ENCODE measurements at places on chromosomes 7 and 10.
A peak's percentile ranks its signal among the peaks of the same experiment; 100 is the strongest.

GRCh38 chr10:18043148-18044006 is 91.7 kb downstream of the SLC39A12 start:
- no peak for DNase-seq

GRCh38 chr7:77888998-77889397 is 90.4 kb downstream of the PHTF2 start:
- DNase-seq, result no peak

DNA sequence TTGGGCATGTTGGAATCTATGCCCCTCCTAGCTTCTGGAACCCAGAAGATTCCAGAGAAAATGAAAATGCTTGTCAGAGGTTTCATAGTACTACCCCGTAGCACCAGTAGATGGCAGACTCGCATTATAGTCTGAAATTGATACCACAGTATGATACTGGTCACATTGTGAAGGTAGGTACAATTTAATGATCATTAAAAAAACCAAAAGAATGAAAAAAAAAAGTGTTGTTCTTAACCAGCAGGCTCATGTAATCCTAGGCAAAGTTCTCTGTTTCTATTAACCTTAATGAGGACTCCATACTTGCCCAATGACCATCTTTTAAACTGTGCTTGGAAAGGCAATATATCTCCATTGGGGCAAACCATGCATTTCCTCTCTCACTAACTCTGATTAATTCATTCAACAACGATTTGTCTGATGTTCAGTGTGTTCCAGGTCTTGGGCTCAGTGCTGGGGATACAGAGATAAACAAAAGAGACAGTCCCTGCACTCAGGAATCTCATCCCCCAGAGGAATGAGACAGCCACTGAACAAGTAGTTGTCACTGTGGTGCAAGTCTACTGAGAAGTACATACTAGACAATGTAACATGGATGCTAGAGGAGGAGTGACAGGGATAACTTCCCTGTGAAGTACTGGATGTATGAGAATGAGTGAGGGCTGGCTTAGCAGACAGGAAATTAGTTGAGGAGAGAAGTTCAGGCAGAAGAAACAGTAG is 223.5 kb upstream of the PHYHIPL start:
- DNase-seq, result no peak

GRCh38 chr7:139639563-139639962 is 116.1 kb downstream of the CLEC2L start:
- DNase-seq, result no peak

GRCh38 chr7:128307061-128307460 is 36.6 kb downstream of the RBM28 start:
- DNase-seq, result no peak

- no peak for DNase-seq
Measured at GRCh38 chr10:4945766-4946717, 17.2 kb upstream of the AKR1C1 start.

DNA sequence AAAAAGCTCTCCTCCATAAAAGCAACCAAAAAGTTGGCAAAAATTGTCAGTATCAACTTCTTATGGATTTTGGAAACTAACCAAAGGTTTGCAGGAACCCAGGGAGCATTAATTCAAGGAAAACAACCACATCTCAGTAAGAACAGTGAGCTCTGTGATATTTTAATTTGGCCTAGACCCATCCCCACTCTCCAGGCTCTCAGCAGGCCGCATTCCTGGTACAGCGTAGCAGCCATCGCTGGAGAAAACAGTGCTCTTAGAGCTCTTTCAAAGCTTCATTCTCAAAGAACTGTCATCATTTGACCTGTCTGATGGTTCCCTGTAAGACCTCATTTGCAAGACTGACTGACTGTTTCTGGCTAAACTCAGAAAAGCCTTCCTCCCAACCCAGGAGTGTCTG is 81.9 kb downstream of the NUDCD3 start:
- no peak for DNase-seq

DNA sequence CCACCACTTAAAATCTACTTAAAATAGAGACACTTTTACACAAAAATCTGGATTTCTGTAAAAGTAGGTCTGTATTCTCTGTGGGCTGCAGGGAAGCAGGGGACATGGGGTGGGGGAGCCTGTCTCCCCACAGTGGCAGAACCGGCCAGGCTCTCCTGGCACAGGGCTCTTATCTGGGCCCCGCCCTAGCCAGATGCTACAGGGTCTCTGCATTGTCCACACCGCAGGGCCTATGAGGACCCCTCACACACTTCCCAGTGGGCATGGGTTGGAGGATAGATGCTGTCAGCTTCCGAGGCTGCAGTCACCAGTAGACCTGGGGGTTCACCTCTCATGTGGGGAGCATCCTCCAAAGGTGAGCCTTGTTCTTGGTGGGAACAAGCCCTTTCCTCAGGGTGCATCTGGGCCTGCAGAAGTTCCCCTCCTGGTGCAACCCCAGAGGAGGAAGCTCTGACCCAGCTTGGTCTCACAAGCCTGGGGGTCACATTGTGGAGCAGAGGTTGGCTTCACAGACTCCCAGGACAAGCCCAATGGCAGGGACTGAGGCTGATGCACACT is 15.4 kb upstream of the MYL7 start:
- no peak for DNase-seq

DNA sequence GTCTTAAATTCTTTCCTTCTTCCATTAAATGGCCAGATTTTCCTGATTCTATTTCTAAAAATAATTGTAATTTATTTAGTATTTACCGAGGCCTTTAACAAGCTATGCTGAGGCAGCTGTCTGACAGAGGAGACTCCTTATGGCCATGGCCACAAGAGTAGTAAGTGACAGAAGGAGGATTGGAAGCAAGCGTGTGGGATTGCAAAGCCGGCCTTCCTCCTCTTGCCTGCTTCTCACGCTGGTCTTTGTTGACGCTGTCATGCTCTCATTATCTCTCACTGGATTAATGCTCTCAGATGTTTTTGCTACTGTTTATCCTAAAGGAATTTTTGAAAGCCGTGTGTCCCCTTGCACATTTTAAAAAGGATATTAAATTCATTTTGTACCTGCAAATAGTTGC is 546.3 kb downstream of the SDK1 start:
- no peak for DNase-seq

GRCh38 chr10:81031774-81032173 is 494.1 kb downstream of the SH2D4B start:
- no peak for DNase-seq

DNA sequence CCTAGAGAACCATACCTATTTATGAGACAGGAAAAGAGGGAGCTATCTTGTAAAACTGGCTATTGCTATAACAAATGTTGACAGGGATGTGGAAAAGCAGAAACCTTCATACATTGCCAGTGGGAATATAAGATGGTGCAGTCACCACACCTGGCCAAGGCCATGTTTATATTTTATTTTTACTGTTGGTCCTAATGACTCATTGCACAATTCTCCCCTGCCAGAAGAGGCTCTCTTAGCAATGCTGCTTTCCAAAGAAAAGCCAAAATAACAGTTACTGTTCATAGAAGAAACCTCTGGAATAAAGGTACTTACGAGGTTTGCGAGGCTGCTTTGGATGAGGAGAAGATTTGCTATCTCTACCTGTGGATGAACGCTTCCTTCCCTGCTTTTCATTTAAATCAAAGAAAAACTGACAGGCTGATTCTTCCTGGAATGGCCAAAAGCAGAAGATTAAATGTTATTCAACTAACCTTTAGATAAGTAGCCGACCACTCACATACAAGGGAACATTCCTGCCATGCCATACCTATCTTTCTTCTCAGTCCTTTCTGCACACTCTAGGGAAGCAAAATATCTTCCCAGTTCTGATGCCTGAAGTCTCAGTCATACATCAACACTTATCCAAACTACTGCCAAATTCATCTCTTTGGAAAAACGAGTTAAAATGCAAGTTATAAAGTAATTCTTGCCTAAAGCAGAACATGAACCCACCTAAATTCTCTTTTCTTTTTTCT is 16.3 kb upstream of the CHUK start:
- DNase-seq, result no peak

DNA sequence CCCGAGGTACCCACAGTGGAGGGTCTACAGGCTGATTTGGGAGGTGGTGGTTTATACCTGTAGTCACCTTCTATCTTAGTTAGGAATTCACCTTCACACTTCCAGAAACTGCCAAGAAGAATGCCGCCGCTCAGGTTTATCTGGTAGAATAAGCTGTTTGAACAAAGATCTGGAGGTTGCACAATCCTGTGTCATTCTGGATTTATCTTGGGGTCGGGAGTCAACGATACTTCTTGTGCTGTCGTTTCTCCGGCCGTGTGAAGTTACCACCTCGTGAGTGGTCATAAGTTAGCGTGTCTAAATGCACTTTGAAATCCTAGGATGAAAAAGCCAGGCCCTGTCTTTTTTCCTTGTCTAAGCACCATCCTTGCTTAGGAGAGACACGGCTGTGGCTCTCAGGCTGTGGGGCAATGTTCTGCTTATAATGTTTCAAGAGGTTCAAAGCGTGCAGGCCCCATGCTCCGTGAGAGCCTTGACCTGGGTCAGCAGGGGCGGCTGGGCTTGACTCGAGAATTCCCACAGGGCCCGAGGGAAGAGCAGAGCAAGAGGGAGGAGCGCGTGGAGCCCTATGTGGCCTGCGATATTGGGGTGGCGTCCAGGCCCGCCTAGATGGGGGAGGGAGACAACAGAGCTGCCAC is 35.5 kb downstream of the GRIFIN start:
- DNase-seq, result no peak

GRCh38 chr7:151754142-151754590 is 122.7 kb downstream of the PRKAG2 start:
- DNase-seq, result no peak

DNA sequence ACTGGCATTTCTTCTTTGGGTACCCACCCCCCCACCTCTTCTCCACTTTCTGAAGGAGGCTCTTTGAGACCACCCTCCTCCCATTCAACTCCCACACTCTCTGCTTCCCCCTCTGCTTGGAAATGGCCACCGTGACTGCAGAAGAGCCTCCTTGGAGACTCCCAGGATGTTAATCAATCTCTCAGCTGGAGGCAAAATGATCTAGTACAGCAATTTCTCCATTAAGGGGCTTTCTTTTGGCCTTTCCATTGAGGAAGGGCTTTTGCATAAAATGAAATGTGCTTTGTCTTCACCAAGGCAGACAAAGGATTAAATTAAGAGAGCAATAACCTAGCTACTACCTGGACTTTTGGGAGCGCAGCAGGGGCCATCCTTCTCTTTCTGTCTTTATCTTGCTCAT is 26.1 kb downstream of the CDHR3 start:
- no peak for DNase-seq

DNA sequence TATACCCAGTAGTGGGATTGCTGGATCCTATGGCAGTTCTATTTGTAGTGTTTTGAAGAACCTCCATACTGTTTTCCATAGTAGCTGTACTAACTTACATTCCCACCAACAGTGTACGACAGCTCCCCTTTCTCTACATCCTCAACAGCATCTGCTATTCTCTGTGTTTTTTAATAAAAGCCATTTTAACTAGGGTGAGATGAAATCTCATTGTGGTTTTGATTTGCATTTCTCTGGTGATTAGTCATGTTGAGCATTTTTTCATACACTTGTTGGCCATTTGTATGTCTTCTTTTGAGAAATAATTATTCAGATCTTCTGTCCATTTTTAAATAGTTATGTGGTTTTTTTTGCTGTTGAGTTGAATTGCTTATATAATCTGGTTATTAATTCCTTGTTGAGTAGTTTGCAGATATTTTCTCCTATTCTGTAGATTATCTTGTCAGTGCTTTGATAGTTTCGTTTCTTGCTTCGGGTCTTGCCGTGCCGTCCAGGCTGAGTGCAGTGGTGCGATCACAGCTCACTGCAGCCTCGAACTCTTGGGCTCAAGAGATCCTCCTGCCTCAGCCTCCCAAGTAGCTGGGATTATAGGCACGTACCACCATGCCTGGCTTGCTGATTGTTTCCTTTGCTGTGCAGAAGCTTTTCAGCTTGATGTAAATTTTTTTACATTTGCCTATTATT is 12.0 kb downstream of the MTG1 start:
- no peak for DNase-seq

- no peak for DNase-seq
Measured at GRCh38 chr7:117005449-117005848, 52.1 kb downstream of the ST7 start.

DNA sequence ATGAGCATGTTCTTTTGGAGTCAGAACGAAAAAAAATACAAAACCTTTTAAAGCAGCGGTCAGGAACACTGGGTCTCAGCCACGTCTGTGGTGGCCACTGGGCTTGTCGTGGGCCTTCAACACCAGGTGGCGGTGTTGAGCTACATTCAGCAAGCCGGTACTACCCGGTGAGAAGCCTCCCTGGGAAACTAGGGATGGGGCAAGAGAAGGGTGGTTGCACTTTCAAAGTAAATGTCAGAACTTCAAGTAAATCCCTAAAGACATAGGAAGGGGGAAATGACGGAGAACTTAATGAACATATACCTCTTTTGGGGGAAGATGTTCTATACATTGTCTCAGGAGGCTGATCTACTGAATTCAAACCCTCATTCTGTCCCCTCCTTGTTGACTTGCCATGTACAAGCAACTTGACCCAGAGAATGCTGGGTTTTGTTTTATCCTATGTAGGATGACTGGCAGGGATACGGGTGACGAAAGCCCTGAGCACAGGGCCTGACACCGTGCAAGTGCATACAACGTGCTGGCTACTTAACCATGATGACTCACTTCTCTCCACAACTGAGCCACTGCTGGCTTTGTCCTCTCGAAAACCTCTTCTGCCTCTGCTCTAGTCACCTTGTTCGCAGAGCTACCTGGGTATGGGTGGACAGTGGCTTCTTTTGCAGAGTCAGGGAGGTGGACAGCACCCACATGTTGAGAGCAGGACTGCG is 49.0 kb upstream of the BAMBI start:
- peak; percentile 64 for DNase-seq

DNA sequence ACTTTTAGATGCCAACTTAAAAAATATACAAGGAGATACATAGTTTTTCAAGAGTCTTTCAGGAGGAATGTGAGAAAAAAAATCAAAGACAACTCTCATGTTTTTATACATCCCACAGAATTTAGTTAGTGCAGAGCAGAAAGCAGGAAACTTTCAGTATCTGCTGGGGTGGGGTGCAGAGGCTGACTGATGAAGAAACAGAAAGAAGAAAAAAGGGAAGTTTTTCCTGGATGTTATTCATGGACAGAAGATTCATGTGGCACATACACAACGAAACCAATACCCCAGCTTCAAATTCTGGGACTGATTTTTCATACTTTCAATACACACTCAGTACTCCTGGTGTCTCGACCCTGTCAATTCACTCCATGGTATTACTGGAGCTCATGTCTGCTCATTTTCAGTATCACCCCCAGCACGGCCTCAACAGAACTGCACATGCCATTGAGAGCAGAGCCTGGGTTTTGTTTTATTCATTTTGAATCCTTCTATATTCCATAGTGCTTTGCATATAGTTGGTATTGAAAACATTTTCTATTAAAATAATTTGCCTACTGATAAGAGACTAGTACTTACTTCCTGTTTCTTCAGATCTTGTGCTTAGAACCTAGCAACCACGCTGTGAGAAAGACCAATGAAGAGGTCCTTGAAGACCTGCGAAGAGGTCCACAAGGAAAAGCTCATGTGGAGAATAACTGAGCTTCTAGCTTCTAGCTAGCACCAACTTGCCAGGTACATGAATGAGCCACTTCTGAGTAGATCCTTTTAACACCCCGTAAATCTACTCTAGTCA is 49.0 kb downstream of the NDUFB2 start:
- DNase-seq, result no peak

GRCh38 chr10:68156373-68157185 is 47.3 kb downstream of the MYPN start:
- DNase-seq, result peak; percentile 49

Data from stimulated activated CD4-positive, alpha-beta T cell treated with anti-CD3 and anti-CD28 coated beads, Interleukin-4, amount 100 ng/mL, for 4 hours (primary cell).